ENCODE measurements at places on chromosomes 4 and X. TPM values are rescaled to one million over a fixed set of nuclear protein-coding genes. Genes with fewer than 3 reads are reported as not detected.

GRCh38 chr4:54726907-54727306, 69.2 kb downstream of the KIT start:
- DNase-seq: no peak

Gene ARR3
- total RNA-seq: not detected

- no peak for DNase-seq
These were observed 156.3 kb downstream of the VSIG4 start for GRCh38 chrX:65883556-65883955.

DNA sequence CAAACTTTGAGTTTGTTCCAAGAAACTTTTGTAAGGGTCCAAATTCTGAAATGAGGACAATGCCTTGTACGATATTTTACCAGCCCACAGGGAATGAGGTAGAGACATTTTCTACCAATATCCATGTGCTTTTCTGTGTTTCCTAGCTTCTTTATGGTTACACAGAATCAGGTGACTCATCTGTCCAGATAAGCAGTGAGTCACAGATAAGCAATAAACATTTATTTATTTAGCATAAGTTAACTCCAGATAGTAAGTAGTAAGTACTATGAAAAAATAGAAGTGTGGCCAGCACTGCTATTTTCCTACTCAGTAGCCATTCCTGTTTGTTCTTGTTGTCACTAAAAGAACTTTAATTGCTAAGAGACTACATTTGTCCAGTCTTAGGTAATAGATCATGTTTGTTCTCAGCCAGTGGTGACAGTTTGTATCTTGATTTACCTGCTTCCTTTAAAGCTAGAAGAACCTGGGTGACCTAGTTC, 7.4 kb downstream of the AFF1 start:
- peak; percentile 85 for DNase-seq

Gene BEX5
- total RNA-seq: not detected

- no peak for DNase-seq
These were observed 116.8 kb upstream of the SHISA3 start for GRCh38 chr4:42280327-42281095.

DNA sequence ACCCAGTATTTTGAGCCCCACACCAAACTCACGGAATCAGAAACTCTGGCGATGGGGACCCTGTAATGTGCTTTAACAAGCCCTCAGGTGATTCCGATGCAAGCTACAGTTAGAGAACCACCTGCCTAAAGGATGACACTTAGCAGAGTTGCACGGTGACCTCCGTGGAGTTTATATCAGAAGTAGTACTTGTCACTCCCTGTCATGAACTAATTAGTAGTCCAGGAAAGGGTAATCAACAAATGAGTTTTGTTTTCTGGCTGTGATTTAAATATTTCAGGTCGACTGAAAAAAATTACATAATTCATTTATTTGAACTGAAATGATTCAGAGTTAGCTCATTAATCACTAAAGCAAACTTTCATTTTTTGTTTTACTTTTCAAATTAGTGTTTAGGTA, 56.4 kb downstream of the TMA16 start:
- DNase-seq: no peak

Gene CNKSR2
- total RNA-seq: 1.5 TPM

Gene ATOH1
- total RNA-seq: not detected

Gene PROM1
- not detected for total RNA-seq

Gene C4orf50
- not detected for total RNA-seq

GRCh38 chr4:147418226-147418625, 62.7 kb upstream of the EDNRA start:
- DNase-seq: no peak

- no peak for DNase-seq
These were observed 1428.3 kb upstream of the TENM3 start for GRCh38 chr4:180814875-180815417.

Gene FNIP2
- 2.5 TPM for total RNA-seq

GRCh38 chrX:25204182-25204581, 188.4 kb upstream of the ARX start:
- DNase-seq: no peak

- no peak for DNase-seq
These were observed 120.5 kb upstream of the EGFL6 start for GRCh38 chrX:13448941-13449340.

DNA sequence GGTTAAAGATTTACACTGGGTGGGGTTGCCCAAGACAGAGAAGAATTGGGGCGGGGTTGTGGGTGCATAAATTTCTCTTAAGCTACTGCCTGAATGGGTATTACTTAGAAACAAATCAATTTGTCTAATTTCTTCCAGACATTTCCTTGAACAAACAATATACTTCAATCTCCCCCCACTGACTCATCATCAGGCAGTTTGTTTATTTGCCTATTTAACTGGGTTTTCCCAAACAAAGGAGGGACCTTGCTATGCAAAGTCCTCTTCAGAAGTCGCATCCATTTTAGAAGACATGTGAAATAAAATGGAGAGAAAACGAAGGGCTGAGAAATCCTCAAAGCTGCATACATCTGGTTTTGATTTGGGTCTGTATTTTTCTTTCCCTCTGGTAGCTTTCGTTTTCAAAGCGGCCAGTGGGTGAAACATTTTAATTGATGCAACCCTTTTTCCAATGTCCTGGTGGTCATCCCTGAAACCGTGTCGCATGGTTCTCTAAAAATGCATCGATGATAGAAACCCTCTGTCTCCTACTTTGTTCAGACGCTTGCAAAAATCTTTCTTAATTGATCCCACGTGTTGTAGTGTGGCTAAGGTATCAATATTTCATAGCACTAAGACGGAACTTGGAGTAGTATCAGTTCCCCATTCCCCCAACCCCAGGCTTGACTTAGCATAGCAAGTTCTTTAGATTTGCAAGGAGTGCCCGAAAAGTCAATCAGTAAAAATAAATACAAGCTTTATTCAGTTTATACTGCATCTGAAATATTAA, 115.1 kb upstream of the MXRA5 start:
- DNase-seq: no peak

DNA sequence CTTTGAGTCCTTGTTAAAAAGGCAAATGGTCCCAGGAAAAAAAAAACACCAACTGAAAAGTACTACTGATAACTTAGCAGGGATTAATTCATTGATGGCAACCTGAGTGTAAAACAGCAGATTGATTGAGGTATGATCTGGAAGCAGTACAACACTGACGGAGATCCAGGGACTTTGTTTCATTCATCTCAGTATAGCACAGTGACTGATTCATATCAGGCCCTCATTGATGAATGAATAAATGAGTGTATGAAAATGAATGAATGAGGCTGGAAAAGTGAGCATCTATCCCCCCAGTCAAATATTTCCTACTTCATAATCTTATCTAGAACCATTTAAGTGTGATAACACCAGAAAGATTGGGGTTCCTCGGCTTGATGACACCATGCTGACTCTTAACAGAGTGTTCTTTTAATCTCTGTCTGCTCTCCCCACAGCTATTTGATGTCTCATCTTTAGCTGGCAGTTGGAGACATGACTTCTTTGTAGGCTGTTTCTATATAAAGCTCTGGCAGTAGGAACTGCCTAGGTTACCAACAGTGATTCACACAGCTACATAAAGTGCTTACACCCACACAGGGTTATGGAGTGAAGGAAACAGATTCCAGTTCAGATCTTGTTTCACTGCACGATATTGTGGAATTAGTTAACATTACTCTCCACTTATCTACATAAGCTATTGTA, 18.6 kb upstream of the RNF128 start:
- peak; percentile 78 for DNase-seq

Gene MAGIX
- total RNA-seq: 2.0 TPM

- DNase-seq: no peak
These were observed 43.1 kb upstream of the IL21 start for GRCh38 chr4:122663814-122664610.
